Body of pancreas (tissue), 4 donors: ENCODE measurements at places on chromosomes 3 and 15. TPM values are rescaled to one million over a fixed set of nuclear protein-coding genes. Genes with fewer than 3 reads are reported as not detected.
A peak's percentile ranks its signal among the peaks of the same experiment; 100 is the strongest.

ACKR4 gene
- 1.3 TPM for total RNA-seq

ARPIN gene
- total RNA-seq = 23.1 TPM

CD80 gene
- total RNA-seq = not detected

CCDC9B gene
- total RNA-seq = 26.4 TPM

CHRD gene
- 47.2 TPM for total RNA-seq

HYAL1 gene
- total RNA-seq = 20.4 TPM

MESP2 gene
- total RNA-seq = not detected

SPRED1 gene
- total RNA-seq = 11.7 TPM

GPR62 gene
- total RNA-seq = not detected

DGKG gene
- 0.78 TPM for total RNA-seq

TGM5 gene
- not detected for total RNA-seq

NPAP1 gene
- total RNA-seq = 0.26 TPM

DPPA2 gene
- total RNA-seq = not detected

SERINC4 gene
- total RNA-seq = not detected

DNA sequence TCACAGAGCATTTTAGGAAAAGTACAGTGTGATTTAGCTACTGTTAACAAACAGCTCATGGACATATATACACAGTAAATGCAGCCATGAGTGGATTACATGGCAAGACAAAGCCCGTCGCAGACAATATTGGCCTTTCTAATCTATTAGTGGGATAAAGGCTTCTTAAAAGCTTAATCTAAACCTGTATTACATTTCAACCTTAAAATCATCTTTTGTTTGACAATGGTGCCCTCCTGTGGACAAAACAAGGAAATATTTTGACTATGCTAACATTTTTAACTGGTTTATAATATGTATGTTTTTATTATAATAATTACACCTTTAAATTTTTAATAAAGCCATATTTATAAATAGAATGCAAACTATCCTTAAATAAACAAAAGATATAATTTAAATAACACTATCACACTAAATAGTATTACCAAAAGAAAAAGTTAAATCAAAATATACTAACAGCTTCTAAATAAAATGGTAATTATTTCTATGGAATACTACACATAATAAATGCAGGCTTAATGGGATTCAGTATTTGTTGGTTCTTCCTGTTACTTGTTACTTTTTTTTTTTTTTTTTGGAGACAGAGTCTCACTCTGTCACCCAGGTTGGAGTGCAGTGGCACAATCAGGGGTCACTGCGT is 38.6 kb downstream of the TAFA4 start:
- no peak for DNase-seq

DNA sequence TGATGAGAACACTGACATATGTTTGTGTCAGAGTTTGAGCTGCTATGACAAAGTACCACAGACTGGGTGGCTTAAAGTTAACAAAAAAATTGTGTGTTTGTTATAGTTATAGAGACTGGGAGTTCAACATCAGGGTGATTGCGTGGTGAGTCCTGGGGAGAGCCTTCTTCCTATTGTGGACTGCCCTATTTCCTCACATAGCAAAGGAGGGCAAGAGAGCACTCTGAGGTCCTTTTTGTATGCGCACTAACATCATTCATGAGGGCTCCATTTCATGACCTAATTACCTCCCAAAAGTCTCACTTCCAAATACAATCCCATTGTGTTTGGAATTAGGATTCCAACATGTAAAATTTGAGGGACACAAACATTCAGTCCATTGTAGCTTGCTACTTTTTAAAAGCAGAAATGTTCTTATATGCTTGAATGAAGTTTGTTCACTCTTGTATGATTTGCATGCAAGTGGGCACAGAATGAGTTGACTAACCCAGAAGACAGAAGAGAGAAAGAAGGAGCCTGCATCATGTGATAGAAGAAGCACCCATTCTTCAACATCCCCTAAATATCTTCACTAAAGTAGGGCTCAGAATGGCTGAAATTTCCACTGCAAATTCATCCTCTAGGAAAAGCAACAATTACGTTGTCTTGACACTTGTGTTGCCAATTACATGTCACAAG is 18.9 kb upstream of the ALCAM start:
- no peak for DNase-seq

DNA sequence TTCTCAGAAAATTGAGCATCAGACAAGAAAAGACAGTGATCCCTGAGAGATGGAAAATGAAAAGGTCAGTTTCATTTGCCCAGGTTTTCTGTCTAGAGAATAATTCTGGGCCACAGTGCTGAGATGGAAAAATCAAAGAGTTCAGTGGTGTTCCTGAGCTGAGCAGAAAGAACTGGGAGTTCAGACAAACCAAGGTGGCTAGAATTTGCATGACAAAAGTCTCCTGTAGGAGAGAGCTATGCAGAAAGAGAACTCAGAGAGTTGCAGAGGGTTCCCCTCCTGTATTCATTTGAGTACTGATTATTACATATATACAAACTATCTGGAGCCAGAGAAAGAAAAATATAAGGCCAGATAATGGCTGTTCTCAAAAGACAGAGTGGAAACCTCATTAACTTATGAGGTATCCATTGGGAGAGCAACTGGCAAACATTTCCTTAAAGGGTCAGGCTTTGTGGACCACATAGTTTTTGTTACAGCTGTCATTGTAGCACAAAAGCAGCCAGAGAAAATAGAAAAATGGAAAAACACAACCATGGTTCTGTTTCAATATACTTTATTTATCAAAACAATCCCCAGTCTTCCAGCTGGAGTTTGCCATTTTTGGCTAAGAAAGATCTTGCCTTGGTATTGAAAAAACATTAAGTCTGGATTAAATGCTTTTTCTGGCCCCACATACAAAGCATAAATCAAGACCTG is 1004.1 kb downstream of the TBL1XR1 start:
- no peak for DNase-seq

DNA sequence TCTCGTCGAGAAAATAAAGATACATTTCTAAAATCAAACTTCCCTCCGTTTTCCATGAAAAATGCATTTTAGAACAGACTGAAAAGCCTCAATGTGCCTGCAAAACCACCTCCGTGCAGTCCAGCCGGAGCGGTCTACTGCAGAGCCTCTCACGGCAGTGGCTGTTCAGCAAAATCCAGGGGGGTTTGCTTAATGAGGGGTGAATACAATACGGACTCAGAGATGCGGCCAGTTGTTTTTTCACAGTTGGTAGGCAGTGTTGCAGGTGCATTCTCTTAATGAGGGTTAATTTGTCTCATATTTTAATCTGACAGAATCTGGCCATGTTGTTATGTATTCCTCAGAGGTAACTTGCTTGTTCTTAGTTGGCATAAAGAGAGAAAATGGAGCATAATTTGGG is 223.0 kb downstream of the EBLN2 start:
- DNase-seq = no peak

- no peak for DNase-seq
These were observed 971.6 kb downstream of the ZPLD1 start for GRCh38 chr3:103406320-103406850.

- DNase-seq = no peak
These were observed 116.9 kb upstream of the NSMCE3 start for GRCh38 chr15:29386523-29386922.

GRCh38 chr3:172904711-172905373 is 154.3 kb downstream of the ECT2 start:
- DNase-seq = no peak

GRCh38 chr15:62853841-62854225 is 188.7 kb upstream of the TPM1 start:
- DNase-seq = peak; percentile 21

GRCh38 chr15:83694536-83694935 is 40.6 kb downstream of the ADAMTSL3 start:
- DNase-seq = no peak

GRCh38 chr3:17038900-17039553 is 154.3 kb downstream of the PLCL2 start:
- no peak for DNase-seq

GRCh38 chr3:139378587-139379241 is 10.7 kb downstream of the COPB2 start:
- DNase-seq = no peak

- no peak for DNase-seq
These were observed 742.0 kb downstream of the NR2F2 start for GRCh38 chr15:97072545-97072944.

- DNase-seq = no peak
These were observed 780 bp upstream of the ACAD9 start for GRCh38 chr3:128878556-128879124.

- DNase-seq = no peak
These were observed 130.1 kb downstream of the RTP4 start for GRCh38 chr3:187498211-187498724.

- DNase-seq = no peak
These were observed 100.5 kb downstream of the HMG20A start for GRCh38 chr15:77521206-77521605.

DNA sequence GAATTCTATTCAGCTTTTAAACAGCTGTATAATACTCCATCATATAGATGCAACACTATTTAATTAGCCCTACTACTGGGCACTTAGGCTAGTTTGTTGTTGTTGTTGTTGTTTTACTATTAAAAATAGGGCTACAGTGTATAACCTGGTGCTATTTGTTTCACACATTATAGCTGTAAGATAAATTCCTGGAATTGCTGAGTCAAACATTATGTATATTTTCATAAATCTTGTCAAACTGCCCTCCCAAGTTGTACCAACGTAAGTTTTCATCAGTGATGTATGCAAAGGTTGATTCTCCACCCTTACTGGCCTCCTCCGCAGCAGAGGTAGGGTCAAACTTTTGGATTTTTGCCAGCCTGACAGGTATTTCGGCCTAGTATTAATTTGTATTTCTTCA is 3.8 kb upstream of the CEMIP start:
- no peak for DNase-seq

DNA sequence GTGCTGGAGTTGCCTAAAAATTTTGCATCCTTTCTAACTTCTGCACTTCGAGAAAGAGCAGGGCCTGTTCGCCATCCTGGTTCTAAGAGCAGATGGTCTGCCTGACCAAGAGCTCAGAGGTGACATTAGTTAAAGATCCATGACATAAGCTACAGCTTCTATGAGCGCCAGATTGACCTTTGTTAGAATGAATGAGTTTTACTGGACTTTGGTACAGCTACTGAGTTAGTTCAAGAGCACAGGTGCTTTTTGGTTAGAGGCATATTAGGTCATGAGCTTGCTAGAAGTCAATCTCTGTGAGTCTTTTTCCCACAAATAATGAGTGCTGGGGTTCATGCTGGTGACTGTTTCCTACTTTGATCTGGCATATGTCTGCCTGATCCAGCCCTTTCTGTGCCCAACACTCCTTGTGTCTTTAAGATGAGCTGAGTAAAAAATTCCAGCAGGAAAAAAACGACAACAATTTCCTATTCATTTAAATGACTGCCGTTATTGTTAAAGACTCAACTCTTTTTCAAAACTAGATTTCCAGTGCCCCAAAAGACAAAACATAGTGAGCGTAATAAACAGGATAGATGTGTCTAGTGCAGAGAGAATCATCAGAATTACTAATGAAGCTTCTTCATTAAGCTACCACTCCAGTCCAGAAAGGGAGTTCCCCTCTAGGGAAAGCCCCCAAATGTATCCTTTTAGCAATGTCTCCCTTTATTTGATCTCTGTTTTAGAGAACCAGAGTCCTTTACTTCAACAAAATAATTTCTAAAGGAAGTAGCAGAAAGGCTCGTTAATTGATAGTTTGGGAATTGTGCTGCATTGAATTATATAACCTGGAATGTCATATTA is 152.9 kb downstream of the SLCO3A1 start:
- DNase-seq = no peak

- no peak for DNase-seq
These were observed 303.4 kb downstream of the ZNF385D start for GRCh38 chr3:21447476-21448151.

- DNase-seq = no peak
These were observed 29.5 kb downstream of the POPDC2 start for GRCh38 chr3:119630880-119631329.

DNA sequence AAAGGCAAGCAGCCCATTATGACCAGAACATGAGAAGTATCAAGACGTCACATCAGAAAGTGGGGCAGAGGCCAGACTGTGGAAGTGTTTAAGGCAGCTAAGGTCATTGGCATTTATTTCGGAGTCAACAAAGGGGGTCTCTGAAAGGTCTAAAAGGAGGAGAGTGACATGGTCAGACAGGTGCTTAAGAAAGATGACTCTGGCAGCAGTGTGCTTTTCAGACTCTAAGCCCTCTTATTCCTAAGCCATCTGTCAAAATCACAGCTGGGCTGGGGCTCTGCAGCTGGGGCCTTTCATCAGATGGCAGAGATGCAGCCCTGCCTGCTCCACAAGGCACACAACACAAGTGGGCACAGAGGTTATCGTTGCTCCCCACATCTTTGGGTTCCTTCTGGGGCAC is 14.0 kb downstream of the FBXL22 start:
- no peak for DNase-seq

- DNase-seq = no peak
These were observed 62.1 kb upstream of the IQSEC1 start for GRCh38 chr3:13135251-13135810.

GRCh38 chr3:158165141-158165655 is 55.3 kb downstream of the RSRC1 start:
- DNase-seq = no peak

DNA sequence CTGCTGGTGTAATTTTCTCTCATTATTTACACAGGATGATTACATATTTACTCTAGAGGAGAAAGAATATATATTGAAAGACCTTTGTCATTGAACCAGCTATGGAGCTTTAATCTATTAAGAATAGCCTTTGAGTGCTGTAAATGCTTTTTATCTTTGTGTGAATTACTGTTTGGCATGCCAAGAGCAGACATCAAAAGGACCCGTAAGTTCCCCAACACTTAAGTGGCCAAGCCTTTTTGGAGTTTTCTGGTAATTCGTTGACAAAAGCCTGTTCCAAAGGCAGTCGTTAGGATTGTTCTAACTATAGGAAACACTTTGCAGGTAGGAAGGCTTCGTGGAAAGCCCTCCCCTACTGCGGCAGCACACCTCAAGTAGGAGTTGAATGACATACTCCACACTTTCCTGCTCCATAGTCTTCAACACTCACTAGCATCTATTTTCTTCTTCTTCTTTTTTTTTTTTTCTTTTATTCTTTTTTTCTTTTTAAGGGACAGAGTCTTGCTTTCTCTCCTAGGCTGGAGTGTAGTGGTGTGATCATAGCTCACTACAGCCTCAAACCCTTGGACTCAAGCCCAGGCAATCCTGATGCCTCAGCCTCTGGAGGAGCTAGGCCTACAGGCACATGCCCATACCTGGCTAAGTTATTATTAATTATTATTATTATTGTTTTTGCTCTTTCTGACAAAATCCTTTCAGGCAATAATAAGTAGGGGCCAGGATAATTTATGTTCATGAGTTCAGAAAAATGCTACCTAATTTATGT is 98.6 kb downstream of the SUCNR1 start:
- no peak for DNase-seq

DNA sequence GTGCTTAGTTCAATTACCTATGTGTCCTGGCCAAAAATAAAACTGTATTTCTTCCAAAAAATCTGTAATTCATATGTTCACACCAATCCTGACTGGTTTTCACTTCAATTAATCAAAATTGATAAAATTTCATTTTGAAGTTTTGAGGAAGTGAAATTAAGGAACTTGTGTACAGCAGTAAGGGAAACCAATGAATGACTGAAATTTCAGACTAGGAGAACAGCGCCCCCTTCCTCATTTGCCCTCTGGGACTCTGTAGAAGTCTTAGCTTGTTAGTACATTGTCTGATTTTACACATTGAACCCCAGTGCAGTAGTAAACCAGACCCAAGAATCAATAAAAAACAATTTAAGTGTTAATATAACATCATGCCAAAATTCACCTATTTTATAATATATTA is 495.3 kb upstream of the AGTR1 start:
- no peak for DNase-seq

GRCh38 chr3:196003611-196004010 is 78.3 kb downstream of the TFRC start:
- no peak for DNase-seq

GRCh38 chr3:192869131-192870031 is 48.3 kb downstream of the MB21D2 start:
- DNase-seq = no peak
